Hepatocyte (in vitro differentiated cells): ENCODE measurements at places on chromosomes 2 and 18. TPM values are rescaled to one million over a fixed set of nuclear protein-coding genes. Genes with fewer than 3 reads are reported as not detected.

KLHL29 gene
- total RNA-seq = 3.6 and 3.8 TPM in 2 replicates

CTAGE1 gene
- total RNA-seq = 0.12 and 0.47 TPM in 2 replicates

DNA sequence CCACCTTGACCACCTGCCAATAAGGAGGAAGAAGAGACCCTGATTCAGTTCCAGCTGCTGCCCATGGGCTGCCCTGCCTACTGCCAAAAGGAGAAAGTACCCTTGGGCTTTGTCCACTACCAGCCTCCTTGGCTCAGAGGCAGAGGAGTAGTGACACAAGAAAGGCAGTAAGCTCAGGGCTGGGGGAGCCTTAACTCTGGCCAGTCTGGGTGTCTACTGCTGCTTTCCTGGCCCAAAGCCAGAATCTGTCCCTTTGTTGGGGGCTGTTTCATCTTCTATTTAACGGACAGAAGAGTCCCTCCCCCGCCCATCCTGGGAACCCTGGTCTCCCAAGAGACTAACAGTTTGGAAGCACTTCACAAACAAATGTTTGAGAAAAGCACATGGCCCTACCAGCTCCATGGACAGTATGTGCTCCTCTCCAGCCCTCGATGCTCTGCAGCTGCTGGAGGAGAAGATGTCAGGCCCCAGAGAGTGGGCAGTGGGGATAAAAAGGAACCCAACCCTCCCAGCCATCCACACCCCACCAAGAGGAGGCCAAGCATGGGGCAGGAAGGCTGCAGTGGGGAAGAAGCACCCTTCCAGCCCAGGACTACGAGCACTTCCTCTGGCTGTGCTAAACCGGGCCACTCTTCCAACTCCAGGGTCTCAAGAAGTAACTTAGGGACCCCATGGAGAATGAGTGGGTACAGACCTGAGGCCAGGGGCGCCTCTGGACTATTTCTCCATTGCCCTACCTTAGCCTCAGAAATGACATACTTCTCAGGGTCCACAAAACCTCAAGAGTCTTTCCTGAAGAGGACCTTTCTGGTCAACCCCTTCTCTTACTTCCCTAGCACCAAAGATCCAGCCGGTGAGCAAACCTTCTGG lies 1.2 kb downstream of the ATG9A start:
- DNase-seq = no peak

- peak; percentile 70 for DNase-seq
These were observed 31.9 kb upstream of the RPIA start for GRCh38 chr2:88659538-88659915.

- DNase-seq = no peak
These were observed 63.5 kb downstream of the CAVIN2 start for GRCh38 chr2:191783416-191783815.

DNA sequence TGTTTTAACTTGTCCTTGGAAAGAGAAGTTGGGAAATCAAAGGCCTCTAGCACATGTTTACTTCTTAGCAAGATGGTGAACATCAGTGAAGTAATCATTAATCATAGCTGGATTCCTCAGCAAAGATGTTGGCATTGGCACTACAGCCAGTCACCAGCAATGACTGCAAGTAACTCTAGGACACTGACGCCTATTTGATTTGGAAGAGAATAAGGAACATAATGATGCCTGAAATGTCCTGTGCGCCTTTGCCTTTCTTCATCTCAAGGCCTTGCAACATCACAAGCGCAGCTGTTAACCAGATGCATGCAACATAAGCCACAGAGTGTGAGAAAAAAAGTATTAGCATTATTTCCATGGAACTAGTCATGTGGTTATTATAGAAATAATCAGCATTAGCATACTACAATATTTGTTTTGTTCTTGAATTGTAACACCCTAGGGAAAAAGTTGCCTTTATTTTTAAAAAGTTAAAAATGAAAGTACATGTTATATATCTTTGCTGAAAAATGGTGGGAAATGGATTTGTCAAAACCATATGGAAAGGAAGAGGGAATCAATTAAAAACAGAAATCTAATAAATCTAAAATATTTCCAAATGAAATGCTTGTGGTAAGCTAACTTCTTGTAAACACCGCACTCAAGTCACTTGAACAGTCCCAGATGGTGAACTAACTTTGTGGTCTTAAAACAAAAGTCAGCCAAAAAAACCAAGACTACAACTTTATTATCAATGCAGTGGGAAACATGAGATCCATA lies 55.6 kb downstream of the THADA start:
- DNase-seq = peak; percentile 19

DNA sequence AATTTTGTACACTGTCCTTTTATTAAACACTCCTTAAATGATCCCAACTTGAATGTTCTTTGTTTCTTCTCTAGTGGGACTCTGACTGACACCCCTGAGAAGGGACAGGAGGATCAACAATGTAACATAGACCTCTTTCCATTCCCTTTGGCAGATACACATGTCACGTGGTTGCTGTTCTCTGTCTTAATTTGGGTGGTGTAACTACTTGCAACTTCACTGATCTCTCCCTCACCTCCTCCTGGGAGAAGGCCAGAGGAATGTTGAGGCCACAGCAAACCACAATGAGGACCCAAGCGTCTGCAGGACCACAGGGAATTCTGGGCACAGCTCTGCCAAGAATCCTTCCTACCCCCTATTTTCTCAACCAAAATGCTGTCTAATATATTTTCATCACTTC lies 205.6 kb downstream of the RTP5 start:
- no peak for DNase-seq

GRCh38 chr2:109139002-109139401 lies 10.0 kb downstream of the SH3RF3 start:
- no peak for DNase-seq

PAIP2B gene
- total RNA-seq = 4.4 and 4.8 TPM in 2 replicates

DNA sequence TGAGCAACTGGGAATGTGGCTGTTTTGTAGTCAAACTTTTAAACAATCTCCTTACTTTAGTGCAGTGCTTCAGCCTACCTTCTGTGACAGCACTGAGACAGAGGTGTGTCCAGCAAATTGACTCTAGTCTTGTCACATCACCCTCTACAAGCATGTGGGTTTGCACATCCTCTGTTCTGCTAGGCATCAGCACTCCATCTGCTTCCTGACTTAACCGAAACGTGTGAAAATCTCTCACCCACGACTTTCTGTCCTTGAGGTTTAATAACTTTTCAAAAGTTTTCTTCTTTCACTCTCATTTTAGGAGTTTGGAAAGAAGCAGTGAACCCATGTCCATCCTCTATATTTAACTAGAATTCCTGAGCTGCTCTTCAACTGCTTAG lies 42.6 kb downstream of the TTR start:
- DNase-seq = no peak

TEX44 gene
- total RNA-seq = not detected in 2 replicates

DNA sequence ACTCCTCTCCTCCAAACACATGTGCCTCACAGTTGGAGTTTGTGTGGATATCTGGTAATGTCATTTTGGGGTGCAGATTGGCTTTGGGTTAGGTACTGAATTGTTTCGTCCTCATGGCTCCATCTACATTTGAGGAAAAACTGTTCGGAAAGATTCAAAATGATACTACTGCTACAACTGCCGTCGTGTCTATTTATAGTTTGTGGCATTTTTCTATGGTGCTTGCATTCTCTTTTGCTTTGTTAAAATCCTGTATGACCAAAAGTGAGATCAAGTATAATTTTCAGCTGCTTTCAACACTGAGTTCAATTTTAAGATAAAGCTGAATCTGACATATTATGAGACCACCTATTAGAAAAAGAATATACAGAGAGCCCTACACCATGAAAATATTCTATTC lies 176.3 kb upstream of the DSEL start:
- DNase-seq = no peak

DNA sequence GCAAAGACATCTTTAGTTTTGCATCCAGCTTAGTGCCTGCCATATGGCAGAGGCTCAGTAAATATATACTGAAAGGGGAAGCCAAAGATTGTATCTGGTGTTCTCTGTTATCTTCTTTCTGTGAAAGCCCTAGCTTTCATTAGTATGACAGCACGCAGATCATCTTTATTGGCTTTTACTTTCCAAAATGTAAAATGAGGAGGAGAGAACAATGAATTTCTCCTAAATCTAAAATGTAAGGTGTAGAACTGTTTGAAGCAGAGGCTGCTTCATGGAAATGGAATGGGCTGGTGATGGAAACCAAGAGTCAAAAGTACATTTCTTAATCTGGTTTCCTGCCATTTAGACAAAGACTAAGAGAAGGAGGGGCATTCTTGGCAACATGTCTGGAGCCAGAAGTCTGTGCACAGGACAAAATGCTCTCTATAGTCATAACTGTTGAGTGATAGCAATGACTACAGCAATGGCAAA lies 1029.9 kb upstream of the PIK3C3 start:
- no peak for DNase-seq

GRCh38 chr18:2970772-2971659 lies 41.9 kb downstream of the LPIN2 start:
- DNase-seq = no peak
